ENCODE measurements at places on chromosomes 16 and 17.

GRCh38 chr17:69802045-69802740 lies 272.8 kb upstream of the KCNJ16 start:
- no peak for DNase-seq

DNA sequence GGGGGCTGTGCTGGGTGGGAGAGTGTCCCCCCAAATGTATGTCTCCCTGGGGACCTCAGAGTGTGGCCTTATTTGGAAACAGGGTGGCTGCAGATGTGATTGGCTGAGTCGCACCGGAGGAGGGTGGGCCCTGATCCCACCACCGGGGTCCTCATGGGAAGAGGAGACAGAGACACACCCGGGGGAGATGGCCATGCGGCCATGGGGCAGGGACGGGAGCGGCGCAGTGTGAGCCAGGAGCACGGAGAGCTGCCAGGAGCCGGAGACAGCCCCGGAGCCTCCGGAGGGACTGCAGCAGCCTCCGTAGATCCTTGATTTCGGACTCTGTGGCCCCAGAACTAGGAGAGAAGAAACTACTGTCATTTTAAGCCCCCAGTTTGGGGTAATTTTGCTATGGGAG lies 1.6 kb upstream of the CIBAR2 start:
- DNase-seq: no peak

- DNase-seq: no peak
These were observed 52.3 kb upstream of the MRTFB start for GRCh38 chr16:14018851-14019250.

GRCh38 chr16:56985288-56985961 lies 3.9 kb upstream of the NLRC5 start:
- DNase-seq: no peak

DNA sequence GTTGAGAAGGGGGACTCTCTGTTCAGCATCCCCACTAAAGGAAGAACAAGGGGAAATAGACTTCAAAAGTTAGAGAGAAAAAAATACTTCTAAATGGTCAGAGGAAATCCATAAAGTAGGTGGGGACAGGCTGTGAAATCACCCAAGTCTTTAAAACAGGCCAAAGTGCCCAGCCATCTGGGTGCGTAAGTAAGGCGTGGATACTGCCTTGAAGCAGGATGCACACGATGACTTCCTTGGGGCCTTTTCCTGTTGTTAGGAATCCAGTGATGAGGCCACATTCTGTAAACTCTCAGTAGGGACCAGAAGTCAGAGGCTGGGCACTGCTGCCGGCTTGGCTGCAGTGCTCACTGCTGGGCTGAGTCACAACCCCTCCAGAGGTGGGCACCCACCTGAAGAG lies 9.2 kb downstream of the AXIN2 start:
- DNase-seq: no peak

DNA sequence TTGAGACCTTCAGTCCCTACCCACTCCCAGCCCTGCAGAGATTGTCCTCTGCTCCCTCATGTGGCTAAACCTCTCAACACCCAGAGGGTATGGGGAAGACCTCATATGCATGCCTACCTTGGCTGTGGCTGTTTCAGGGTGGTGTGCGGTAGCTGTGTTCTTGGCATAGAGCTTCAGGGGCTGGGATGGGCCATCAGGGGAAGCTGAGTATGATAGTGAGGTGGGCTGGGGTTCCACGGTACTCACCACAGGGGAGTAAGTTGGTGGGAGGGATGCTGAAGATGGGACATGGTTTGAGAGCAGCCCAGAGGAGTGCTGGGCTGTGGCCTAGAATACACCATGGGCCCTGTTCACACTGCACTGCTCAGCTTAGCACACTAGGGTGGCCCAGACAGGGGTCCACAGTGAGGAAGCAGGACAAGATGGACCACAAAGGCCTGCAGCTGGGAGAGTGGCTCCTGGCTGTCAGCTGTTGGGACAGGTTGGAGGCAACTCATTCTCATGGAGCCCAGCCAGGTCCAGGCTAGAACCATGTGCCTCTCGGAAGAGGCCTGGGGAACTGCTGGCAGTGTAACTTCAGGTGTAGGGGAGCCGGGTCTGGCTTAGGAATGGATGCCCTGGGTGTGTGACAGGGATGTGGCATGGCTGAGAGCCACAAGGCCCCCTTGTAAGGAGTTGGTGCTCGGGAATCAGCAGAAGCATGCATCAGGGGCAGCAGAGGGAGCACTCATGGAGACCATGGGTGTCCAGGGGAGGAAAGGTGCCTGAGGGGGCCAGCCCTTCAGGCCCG lies 3.1 kb downstream of the MFAP4 start:
- DNase-seq: no peak

GRCh38 chr16:65121870-65122723 lies at the start of gene CDH11:
Gene CDH11 (minus strand): TSS chr16:65122063. CDS start chr16:65004869, 117,194 bp downstream.
- DNase-seq: no peak

- DNase-seq: no peak
These were observed 1.8 kb downstream of the ZNF23 start for GRCh38 chr16:71460236-71460635.

DNA sequence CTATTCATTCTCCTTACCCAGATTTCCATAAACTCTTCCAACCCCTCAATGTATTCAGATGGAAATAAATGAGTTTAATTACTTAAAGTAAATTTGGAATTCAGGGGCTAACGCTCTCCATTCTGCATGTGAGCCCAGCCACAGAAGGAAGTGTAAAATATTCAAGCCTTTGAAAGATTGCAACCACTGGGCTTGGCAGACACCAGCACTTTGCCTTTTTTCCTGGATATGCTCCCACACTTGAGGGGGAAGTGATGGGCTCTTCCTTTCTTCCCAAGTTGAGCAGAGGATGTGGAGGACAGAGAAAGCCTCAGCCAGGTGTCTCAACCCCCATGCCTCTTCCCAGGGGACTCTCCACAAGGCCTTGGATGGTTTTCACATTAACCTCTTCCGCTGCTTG lies 825.1 kb upstream of the EEF2KMT start:
- no peak for DNase-seq

- DNase-seq: peak; percentile 65
These were observed 5.9 kb downstream of the DPEP2 start for GRCh38 chr16:67993207-67994039.

All from stimulated activated CD8-positive, alpha-beta memory T cell treated with anti-CD3 and anti-CD28 coated beads, Interleukin-2, amount 100 ng/mL, for 1 hour (primary cell).